ENCODE measurements at places on chromosomes 4 and X.

DNA sequence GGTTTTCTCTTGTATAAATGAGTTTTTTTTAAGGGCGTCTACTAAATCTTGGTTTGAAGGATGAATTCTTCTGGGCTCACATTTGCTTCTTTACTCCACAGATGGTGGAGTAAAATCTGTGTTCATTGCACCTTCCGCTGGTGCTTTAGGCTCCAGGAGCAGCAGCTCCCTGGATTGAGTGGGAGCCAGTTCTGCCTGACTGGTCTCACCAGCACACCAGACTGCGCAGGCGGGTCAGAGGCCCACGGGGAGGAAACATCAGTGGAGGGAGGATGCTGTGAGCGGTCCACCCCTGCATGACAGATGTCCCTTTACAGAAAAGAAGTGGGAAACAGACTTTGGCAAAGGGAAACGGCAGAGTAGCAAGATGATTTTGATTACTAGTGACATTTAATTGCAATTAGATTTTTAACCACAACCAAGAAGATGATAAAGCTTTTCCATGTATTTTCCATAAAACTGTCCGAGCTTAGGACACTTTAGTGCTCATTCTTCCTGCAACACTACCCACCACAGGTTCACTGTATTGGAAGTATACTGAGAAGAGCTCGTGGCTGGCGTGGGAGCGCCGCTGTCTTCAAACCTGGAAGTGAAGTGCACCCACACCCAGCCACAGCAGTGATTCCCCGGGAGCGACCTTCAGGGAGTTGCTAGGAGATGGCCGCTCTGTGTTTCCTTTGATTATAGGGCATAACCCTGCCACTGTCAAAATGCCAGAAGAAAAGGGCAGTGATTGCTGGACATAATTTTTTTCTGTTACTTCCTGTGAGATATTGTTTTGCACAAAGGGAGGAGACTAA, 95.2 kb downstream of the SORBS2 start:
- DNase-seq = peak; percentile 67

- DNase-seq = no peak
Observed at GRCh38 chr4:180710628-180711337, 1532.4 kb upstream of the TENM3 start.

- DNase-seq = no peak
Observed at GRCh38 chr4:75040703-75041102, 107.8 kb downstream of the PARM1 start.

GRCh38 chr4:8077181-8078108, 81.2 kb downstream of the ABLIM2 start:
- no peak for DNase-seq

DNA sequence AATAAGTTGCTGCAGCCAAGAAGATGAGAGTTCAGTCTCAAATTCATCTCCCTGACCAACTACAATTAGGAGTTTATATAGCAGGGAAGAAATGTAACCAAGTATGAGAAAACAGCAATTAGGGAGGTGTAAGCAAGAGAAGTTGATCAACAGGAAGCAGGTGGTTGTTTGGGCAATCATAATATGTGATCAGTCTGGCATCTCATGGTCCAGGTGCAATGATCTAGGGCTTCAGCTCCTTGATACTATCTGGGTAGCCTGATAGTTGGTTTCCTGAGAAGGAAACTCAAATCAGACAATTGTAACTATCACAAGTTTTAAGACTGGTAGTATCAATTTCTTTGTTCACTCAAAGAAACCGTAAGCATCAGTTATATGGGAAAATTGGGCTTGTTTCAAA, 1574.3 kb upstream of the PABPC4L start:
- no peak for DNase-seq

DNA sequence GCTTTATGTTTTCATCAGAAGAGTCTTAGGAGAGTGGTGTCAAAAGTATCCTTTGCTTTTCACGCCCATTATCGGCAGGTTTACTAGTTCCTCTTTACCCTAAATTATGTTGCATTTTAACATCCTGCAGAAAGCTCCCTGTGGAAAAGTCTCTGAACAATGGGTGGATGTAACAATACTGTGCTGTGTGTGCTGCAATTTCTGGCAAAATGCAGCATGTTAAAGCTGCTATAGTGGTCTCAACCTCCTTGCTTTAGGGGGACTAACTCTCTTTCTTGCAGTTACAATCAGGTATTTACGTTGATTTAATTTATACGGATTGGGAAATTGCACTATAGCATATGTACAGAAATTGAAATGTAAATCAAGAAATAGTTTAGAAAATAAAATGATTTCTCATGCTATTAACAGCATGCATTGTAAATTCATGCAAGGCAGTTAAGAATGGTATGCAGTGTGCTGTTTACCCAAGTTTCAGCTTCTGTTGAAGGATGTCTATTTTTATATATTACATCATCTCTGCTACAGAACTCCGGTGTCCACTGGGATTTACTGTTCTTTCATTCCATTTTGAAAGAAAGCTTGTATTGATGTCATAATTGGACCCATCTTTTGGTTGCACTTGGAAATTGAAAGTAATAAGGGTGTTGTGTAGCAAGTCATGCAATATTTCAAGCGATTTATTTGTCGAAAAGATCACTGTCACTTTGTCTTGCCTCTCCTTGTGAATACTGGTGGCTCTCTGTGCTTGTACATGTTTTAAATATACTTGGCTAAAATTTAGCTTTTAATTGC, 145.7 kb downstream of the RAPGEF2 start:
- no peak for DNase-seq

DNA sequence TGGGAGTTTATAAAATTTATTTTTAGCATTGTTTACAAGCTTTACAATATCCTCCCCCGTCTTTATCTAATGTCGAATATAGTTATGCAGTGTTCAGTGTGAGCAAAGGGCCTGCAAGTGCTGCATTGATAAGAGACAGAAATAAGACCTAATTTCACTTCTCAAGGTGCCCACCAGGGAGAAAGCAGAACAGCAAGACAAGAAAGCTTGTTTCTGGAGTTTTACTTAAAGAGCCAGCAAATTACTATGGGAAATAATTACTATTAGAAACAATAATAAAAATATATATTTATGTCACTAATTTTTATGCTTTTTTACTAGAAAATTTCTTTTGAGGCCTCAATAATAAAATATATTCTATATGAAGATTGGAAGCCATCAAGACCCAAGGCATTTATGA, 2677.7 kb downstream of the ARAP2 start:
- no peak for DNase-seq

GRCh38 chr4:145301386-145302080, 121.1 kb upstream of the OTUD4 start:
- DNase-seq = no peak

GRCh38 chrX:8971116-8971515, 62.8 kb downstream of the FAM9B start:
- no peak for DNase-seq

- DNase-seq = no peak
Observed at GRCh38 chrX:129665916-129666644, 11.3 kb upstream of the APLN start.

DNA sequence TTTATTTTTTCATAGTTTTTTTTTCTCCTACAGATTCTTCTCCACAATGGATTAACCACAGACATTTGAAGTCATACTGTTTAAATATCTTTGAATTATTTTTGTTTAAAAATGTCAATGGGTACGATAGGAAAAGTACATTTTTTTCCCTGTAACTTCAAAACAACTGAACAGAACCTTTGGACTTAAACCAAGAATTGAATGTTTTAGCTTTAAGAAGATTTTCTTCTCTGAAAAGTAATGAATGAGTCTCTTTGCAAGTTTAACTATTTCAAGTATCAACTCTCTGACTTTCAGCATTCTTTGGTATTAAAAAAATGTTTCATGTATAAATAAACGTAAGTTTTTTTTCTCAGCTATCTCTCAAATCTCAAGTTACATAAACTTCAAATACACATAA, 364.3 kb downstream of the FBXO8 start:
- no peak for DNase-seq

DNA sequence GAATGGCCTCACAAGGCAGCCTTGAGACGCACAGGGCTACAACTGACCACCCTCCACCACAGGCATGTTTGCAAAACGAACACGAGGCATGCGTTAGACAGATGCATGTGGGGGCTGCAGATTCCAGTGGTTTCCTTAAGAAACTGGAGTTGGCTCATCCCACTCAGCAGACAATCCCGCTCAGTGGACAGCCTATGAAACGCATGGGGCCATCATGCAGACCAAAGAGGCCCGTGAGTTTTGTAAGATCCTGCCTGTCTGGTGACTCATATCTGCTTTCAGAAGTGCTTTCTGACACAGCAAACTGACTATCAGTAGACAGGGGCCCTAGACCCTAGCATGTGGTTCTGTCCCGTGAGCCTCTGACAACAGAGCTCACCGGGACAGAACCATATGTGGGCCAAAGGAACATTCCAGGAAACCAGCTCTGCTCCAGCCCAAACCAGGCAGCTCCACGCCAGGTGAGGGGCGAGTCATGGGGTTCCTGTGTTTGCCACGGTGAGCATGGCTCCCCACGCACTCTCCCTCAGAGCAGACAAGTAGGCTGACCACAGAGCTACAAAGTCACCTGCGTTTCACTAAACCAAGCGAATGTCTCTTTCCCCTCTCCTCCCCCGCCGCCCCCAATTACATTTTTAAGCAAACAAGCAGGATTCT, 74.4 kb downstream of the MTMR1 start:
- no peak for DNase-seq

GRCh38 chr4:113483131-113483530, 278.4 kb downstream of the CAMK2D start:
- no peak for DNase-seq

DNA sequence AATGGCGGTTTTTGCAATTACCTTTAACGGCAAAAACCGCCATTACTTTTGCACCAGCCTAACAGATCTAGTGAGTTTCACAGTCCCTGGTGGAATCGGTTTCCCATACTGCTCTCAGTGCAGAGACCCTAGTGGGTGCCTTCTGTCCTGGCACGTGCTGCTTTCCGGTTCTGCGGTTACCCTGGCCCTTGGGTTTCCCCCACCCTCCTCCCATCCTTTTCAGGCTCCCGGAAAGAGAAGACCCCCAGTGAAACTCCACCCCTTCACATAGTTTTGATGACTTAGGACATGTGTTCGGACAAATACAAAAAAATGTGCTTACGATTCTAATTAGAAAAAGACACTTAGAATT, 36.9 kb downstream of the NLGN3 start:
- DNase-seq = no peak

DNA sequence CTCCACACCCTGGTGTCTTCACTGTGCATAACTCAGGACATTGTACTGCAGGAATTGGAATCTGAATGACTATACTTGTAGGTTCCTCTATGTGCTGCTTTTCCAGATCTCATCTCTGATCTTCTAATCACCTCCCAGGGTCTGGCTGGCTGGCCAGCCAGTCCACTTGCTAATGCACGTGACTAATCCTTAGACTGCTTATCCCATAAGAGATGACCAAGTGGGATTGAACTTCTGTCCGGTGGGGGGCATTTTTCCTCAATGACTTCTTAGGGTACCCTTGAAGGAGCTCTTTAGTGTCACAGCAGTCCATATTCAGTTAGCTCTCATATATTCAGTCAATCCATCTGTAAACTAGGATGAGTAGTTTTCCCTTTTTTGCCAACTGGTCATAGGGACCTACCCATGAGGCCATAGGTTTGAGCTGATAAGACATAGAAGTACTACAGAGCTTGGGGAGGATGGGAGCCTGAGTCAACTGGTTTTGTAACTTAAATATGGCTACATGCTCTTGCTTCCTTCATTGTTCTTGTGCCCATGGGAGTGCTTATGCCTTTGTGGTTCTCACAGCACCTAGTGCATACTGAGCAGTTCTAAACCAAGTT, 71.9 kb upstream of the WDR1 start:
- no peak for DNase-seq

DNA sequence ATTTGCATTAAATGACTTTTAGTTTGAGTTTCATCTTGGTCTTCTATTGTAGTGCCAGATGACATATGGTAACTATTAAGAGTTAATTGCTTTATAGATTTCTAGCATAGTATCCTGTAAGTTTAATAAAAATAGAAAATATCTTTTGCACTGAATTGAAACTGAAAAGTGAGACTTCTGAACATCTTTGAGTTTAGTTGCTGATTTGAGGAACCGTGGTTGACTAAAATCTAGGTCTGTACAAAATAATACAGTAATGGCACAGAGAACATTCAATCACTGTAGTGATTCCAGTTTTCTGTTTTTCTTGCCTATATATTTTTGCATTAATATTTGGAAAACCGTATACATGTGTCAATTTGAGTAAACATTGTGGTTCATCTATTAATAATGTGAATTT, 60.7 kb downstream of the SPATA4 start:
- no peak for DNase-seq

DNA sequence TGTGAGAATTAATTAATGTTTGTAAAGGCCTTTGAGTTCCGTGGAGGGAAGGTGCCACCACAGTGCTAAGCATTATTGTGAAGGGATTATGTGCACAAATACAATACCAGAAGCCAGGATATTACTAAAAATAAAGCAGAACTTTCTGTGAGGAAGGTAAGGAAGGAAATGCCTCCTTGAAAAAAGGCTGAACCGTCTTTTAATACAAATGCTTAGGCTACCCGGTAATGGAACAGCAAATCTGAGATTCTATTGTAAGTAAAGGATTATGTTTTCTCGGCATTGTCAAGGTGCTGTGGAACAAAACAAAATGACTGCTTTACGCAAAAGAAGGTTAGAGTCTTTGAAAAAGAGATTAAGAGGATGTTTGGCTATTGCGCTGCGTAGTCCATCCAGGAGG, 57.9 kb upstream of the SPRY1 start:
- no peak for DNase-seq

DNA sequence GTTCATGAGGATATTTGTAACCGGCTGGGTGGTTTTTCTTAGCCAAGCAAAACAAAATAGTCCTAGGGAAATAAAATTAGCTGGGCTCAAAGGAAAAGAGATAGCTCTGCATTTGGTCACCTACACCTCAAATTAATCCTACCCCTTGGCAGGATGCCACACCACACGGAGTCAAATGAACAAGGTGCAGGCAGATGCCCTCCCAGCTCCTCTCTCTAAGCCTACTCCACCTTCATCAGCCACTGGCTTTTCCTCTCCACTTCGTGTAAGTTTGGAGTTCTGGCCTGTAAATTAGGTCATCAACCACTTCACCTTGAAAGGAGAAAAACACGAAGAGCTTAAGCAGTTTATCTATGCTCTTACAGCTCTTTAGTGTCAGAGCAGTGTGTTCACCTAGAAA, 1.4 kb downstream of the DDIT4L start:
- peak; percentile 37 for DNase-seq

GRCh38 chrX:101357166-101357795, 8.7 kb upstream of the TIMM8A start:
- DNase-seq = no peak

- no peak for DNase-seq
Observed at GRCh38 chr4:162170509-162170908, 6.7 kb upstream of the FSTL5 start.

DNA sequence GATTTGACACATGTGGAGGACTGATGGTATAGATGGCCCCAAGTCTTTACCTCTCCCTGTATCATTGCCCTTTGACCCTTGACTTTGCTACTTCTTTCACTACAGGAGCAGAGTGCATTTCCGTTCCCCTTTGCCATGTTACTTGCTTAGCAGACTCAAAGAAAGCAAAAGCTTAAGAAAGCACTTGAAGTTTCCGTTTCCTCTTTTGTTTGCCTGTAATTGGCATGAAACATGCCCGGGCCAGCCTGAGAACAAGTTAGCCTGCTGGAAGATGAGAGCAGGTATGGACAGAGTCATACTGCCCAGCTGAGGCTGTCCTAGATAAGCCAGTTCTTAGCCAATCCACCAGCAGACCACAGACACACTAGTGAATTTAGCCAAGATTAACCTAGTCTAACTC, 206.0 kb downstream of the BCOR start:
- no peak for DNase-seq
